Hepatocyte (in vitro differentiated cells): ENCODE measurements at places on chromosomes 7 and 10. TPM values are rescaled to one million over a fixed set of nuclear protein-coding genes. Genes with fewer than 3 reads are reported as not detected.

DNA sequence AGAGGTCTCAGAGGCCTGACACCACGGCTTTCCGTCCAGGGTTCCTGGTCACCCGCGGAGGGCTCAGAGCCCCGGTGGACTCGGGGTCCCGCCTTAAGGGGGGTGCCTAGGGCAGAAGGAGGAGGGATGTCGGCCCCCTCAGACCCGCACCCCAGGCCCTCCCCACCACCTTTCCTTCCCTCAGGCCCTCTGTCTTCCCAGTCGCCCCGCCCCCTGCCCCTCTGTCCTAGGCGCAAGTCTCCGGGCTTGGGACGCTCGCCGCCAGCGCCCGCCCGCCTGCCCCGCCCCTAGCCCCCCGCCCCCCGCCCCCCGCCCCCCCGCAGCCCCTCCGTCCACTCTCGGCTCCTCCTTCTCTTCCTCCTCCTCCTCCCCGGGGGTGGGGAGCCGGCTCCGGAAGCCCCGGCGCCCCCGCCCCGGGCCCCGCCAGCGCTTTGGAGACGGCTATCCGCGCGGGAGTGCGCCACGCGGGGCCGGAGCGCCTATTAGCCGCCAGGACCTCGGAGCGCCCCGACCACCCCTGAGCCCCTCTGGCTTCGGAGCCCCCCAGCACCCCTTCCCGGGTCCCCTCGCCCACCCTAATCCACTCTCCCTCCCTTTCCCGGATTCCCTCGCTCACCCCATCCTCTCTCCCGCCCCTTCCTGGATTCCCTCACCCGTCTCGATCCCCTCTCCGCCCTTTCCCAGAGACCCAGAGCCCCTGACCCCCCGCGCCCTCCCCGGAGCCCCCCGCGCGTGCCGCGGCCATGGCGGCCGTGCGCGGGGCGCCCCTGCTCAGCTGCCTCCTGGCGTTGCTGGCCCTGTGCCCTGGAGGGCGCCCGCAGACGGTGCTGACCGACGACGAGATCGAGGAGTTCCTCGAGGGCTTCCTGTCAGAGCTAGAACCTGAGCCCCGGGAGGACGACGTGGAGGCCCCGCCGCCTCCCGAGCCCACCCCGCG is at the start of gene AEBP1:
AEBP1 (plus strand) TSS at position 423 of the 937 bp plus-strand sequence; CDS start at position 744, 321 bp downstream.
- peak within 1 kb of the TSS; percentile 82 for H3K4me3 ChIP-seq
- peaks cover 8% of the 10 kb centered on the region for H3K27me3 ChIP-seq
- no peaks in the 10 kb centered on the region for H3K36me3 ChIP-seq
- DNase-seq, result peak; percentile 57

DNA sequence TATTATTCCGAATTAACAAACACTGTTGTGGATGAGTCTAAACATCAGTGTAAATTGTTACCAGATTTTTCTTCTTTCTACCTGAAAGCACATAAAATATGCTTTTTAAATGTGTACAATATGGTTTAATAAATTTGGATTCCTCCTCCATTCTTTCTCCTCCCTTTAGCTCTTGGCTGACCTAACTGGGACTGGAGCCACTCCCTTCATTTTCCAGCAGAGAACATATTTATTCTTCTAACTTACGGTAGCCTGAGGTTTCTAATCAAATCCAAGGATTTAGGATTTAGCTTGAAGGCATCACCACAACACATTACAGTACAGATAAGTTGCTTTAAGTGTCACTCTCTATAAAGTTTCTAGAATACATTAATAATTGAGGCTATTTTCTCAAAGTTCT is 88.2 kb upstream of the SEMA3C start:
- no peak for DNase-seq
- H3K36me3 ChIP-seq, result no peaks in the 10 kb centered on the region
- no peak overlapping the region for H3K27ac ChIP-seq
- no peaks in the 10 kb centered on the region for H3K4me1 ChIP-seq
- H3K4me3 ChIP-seq, result no peak overlapping the region
- H3K27me3 ChIP-seq, result no peaks in the 10 kb centered on the region

- H3K4me1 ChIP-seq, result no peaks in the 10 kb centered on the region
- DNase-seq, result no peak
- H3K36me3 ChIP-seq, result no peaks in the 10 kb centered on the region
- H3K27me3 ChIP-seq, result no peaks in the 10 kb centered on the region
- H3K4me3 ChIP-seq, result no peak overlapping the region
- no peak overlapping the region for H3K27ac ChIP-seq
Observed at GRCh38 chr10:15038416-15038815, 5.3 kb upstream of the OLAH start.

GRCh38 chr10:57654856-57655255 is 612.8 kb downstream of the IPMK start:
- no peaks in the 10 kb centered on the region for H3K4me1 ChIP-seq
- H3K4me3 ChIP-seq, result no peak overlapping the region
- no peaks in the 10 kb centered on the region for H3K36me3 ChIP-seq
- H3K27ac ChIP-seq, result no peak overlapping the region
- H3K27me3 ChIP-seq, result no peaks in the 10 kb centered on the region
- DNase-seq, result no peak

- H3K27me3 ChIP-seq, result no peaks in the 10 kb centered on the region
- H3K36me3 ChIP-seq, result no peaks in the 10 kb centered on the region
- H3K27ac ChIP-seq, result no peak overlapping the region
Observed at GRCh38 chr7:25686493-25686892, 458.2 kb upstream of the NPVF start.

GRCh38 chr7:112272921-112273561 is 66.5 kb downstream of the ZNF277 start:
- H3K36me3 ChIP-seq, result no peaks in the 10 kb centered on the region
- H3K4me1 ChIP-seq, result no peaks in the 10 kb centered on the region
- no peak for DNase-seq
- H3K27me3 ChIP-seq, result no peaks in the 10 kb centered on the region
- H3K4me3 ChIP-seq, result no peak overlapping the region

GRCh38 chr10:90403211-90404000 is 454.4 kb downstream of the HTR7 start:
- H3K36me3 ChIP-seq, result no peaks in the 10 kb centered on the region
- H3K4me1 ChIP-seq, result peaks cover 11% of the 10 kb centered on the region
- H3K27me3 ChIP-seq, result no peaks in the 10 kb centered on the region
- H3K4me3 ChIP-seq, result no peak overlapping the region
- no peak for DNase-seq
- no peak overlapping the region for H3K27ac ChIP-seq

DNA sequence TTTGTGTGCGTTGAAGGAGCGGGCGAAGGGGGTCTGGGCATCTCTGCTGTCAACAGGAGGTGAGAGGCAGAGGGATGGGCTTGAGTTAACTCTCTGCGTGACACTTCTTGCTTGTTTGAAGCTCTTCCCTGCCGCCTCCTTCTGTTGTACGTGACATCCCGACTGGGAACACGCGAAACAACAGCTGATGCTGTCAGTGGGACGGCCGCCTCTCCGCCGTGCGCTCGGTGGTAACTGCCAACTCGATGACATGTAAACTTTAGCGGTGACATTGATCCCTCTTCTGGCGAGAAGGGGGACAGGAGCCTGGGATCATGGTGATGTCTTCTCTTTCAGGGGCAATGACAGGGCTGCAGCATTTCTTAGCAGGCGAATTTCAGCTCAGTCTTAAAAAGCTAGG is 394.5 kb downstream of the TYW1 start:
- H3K4me3 ChIP-seq, result no peak overlapping the region
- DNase-seq, result no peak
- no peak overlapping the region for H3K27ac ChIP-seq
- no peaks in the 10 kb centered on the region for H3K4me1 ChIP-seq
- no peaks in the 10 kb centered on the region for H3K36me3 ChIP-seq

- H3K27ac ChIP-seq, result peak overlapping the region; percentile 43
- H3K4me3 ChIP-seq, result no peak overlapping the region
- no peaks in the 10 kb centered on the region for H3K36me3 ChIP-seq
- peaks cover 8% of the 10 kb centered on the region for H3K4me1 ChIP-seq
- DNase-seq, result no peak
Observed at GRCh38 chr7:16770657-16771329, 17.2 kb downstream of the TSPAN13 start.

DNA sequence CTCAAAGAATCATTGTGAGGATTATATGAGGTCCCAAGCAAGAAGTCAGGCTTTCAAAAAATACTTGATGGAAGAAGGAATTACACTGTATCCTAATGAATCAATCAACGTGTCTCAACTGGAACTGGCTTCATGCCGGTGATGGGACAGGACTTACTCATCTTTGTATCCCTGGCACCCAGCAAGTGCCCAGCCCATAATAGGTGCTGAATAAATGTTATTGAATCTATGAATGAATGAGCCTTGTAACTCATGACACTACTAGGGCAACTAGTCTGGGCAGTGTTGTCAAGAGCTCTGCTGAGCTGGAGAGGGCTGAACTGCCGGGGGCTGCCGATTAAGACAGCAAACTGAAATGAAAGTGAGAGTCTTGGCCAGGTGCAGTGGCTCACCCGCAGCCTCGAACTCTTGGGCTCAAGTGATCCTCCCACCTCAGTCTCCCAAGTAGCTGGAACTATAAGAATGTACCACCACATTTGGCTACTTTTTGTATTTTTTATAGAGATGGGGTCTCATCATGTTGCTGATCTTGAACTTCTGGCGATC is 87.2 kb upstream of the KIF5B start:
- no peaks in the 10 kb centered on the region for H3K27me3 ChIP-seq
- H3K36me3 ChIP-seq, result no peaks in the 10 kb centered on the region
- no peak overlapping the region for H3K27ac ChIP-seq
- no peak for DNase-seq

- no peaks in the 10 kb centered on the region for H3K36me3 ChIP-seq
- H3K4me1 ChIP-seq, result peaks cover 3% of the 10 kb centered on the region
- DNase-seq, result no peak
Observed at GRCh38 chr10:6465437-6465836, 114.6 kb downstream of the PRKCQ start.

GRCh38 chr10:61786728-61787127 is 114.8 kb upstream of the ARID5B start:
- no peaks in the 10 kb centered on the region for H3K4me1 ChIP-seq
- no peak overlapping the region for H3K27ac ChIP-seq
- no peaks in the 10 kb centered on the region for H3K36me3 ChIP-seq
- H3K27me3 ChIP-seq, result no peaks in the 10 kb centered on the region
- no peak overlapping the region for H3K4me3 ChIP-seq
- no peak for DNase-seq

DNA sequence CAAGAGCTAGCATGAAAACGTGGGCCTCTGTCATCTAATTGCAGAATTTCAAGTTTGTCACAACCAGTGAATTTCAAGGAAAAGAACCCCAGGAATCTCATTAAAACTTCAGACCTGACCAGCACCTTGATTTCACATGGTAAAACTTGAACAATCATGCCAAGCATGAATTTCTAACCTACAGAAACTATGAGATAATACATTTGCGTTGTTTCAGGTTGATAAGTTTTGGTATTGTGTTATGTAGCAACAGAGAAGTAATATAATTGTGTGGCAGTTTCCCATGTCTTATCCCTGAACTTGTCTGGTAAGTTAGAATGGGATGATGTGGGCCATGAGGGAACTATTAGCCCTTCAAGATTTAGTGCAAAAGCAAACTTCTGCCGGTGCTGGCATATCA is 530.1 kb downstream of the ANKRD7 start:
- H3K4me3 ChIP-seq, result no peak overlapping the region
- DNase-seq, result no peak
- H3K4me1 ChIP-seq, result no peaks in the 10 kb centered on the region
- H3K36me3 ChIP-seq, result no peaks in the 10 kb centered on the region
- no peaks in the 10 kb centered on the region for H3K27me3 ChIP-seq

DNA sequence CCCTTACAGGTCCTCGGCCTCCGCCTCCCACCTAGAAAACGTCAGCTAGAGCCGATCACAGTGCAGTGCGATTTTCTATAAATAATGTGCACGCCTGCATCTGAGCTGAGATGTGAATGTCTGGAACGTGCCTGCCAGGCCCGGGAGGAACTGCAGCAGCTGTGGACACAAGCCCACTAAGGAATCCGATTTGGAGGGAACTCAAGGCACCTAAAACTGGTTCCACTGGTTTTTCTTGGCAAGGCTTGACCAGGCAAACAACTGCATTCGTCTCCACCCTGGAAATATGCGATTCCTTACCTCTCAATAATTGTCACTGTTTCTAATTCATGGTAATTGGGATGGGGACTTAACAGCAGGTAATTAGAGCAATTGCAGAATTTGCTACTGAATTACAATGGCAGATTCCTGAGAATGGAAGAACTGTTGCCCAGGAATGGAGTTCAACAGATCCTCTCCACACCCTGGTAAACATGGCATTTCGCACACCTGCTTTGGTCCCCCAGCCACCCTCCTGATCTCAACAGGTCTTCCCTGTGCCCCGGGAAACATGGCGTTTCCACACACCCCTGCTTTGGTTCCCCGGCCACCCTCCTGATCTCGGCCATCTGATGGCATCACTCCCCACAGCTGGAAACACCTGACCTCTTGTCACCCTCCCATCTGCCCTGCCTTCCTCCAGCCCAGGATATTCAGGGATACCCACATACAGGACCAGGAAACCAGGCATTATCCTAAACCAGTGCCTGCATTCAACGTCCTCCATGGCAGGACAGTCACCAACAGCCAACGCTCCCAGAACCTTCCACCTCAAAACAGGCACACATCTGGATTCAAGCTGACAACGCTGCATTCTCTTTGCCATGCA is 76.0 kb downstream of the DIP2C start:
- DNase-seq, result peak; percentile 35
- no peak overlapping the region for H3K27ac ChIP-seq
- H3K4me3 ChIP-seq, result no peak overlapping the region
- no peaks in the 10 kb centered on the region for H3K27me3 ChIP-seq
- H3K4me1 ChIP-seq, result peaks cover 10% of the 10 kb centered on the region

- H3K27ac ChIP-seq, result no peak overlapping the region
- H3K36me3 ChIP-seq, result no peaks in the 10 kb centered on the region
- no peak for DNase-seq
- H3K4me1 ChIP-seq, result no peaks in the 10 kb centered on the region
Observed at GRCh38 chr10:104608091-104608828, 32.8 kb upstream of the SORCS3 start.

GRCh38 chr7:128882134-128882533 is 19.5 kb downstream of the ATP6V1F start:
- H3K36me3 ChIP-seq, result no peaks in the 10 kb centered on the region
- H3K4me3 ChIP-seq, result no peak overlapping the region
- H3K27me3 ChIP-seq, result no peaks in the 10 kb centered on the region

ASB4 gene
- total RNA-seq, result 0.03 and 0.08 TPM in 2 replicates

TCF7L2 gene
- 14.8 and 18.7 TPM in 2 replicates for total RNA-seq

SEPHS1 gene
- 48.5 and 52.8 TPM in 2 replicates for total RNA-seq

DNAJB6 gene
- total RNA-seq, result 92.2 and 118 TPM in 2 replicates

ATOH7 gene
- total RNA-seq, result 0.17 TPM in 1 of 2 replicates, not detected in the other

POLR2J3 gene
- 4.7 and 6.4 TPM in 2 replicates for total RNA-seq

GNGT1 gene
- not detected in 2 replicates for total RNA-seq

GPC2 gene
- 2.0 and 5.3 TPM in 2 replicates for total RNA-seq

SH2D4B gene
- not detected in 2 replicates for total RNA-seq

MKI67 gene
- 9.1 and 13.1 TPM in 2 replicates for total RNA-seq

GIMAP4 gene
- total RNA-seq, result 0.63 and 1.8 TPM in 2 replicates

RPA3 gene
- total RNA-seq, result 17.3 and 20.9 TPM in 2 replicates

WNT2 gene
- total RNA-seq, result 16.3 and 17.6 TPM in 2 replicates

MSMB gene
- 2.2 and 2.7 TPM in 2 replicates for total RNA-seq

SPDYE2 gene
- not detected in 2 replicates for total RNA-seq
